ENCODE measurements at places on chromosomes 12 and 14.
A peak's percentile ranks its signal among the peaks of the same experiment; 100 is the strongest.

DNA sequence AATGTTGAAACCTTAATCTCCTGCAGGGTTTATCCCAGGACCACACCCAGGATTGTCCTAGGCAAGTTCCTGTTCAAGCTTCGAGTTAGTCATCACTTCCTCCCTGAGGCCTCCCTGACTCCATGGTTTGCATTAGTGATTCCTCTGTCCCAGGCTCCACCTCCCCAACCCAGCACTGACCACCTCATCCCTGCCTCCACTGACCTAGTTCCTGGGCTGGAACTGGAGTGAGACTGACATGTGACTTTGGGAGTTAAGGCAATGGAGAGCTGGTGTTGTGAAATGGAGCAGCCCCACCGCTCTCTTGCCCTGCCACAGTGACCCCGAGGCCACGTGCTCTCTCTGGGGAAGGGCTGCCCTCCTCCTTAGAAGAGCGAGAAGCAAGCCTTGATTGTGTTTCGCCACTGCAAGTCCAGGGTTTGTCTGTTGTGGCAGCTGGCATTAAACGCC is 15.8 kb upstream of the DTX1 start:
- DNase-seq: no peak

- no peak for DNase-seq
Measured at GRCh38 chr12:107519906-107520859, 165.4 kb upstream of the PWP1 start.

DNA sequence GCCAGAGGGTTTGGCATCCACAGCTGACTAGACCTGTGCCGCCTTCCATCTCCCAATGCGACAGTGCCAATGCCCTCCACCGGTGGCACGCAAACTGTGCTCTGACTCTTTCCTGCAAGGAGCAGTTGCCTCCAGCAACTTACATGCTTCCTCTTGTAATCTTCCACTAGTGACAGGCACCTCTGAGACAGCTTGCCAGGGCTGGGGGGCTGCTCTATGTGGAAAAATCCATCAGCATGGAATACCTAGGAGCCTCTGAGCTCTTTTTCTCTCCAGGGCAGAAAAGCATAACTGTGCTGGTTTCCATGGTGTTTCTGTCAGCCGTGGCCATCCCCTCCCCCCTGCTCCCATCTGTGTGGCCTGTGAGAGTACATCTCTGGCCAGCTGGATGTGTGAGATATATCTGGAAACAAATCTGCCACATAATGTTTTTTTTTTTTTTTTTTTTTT is 110.6 kb downstream of the MYRFL start:
- peak; percentile 11 for DNase-seq

- DNase-seq: no peak
Measured at GRCh38 chr12:68158432-68158831, 1.1 kb downstream of the IFNG start.

GRCh38 chr12:88001327-88001726 is 27.9 kb downstream of the C12orf50 start:
- DNase-seq: no peak

DNA sequence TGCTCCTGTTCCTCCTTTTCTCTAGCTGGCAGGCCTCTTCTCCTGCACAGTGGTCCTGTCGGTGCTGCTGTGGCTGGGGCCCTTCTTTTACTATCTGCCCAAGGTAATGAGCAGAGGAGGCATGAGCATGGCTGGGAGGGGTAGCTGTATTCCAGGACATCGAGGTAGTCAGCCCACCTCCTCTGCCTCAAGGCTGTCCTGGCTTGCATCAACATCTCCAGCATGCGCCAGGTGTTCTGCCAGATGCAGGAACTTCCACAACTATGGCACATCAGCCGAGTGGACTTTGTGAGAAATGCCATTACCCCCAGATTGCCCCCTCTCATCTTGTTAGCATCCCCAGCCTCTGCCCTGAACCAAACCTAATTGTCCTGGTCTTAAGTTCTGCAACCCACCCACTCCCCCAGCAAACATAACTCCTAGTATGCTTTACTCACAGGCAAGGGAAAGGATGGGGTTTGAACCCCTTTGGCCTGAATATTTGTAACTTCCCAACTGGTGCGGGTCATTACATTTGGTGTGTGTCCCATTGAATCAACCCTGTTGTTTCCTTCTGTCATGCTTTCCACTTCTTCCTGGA is 9.1 kb downstream of the B4GALNT1 start:
- no peak for DNase-seq

GRCh38 chr14:69882116-69882864 is 3.1 kb downstream of the SMOC1 start:
- DNase-seq: no peak

All from GDM1 (cell line).